ENCODE measurements at places on chromosomes 6 and 20. TPM values are rescaled to one million over a fixed set of nuclear protein-coding genes. Genes with fewer than 3 reads are reported as not detected.

CDH4 gene
- 0.22 TPM for polyA plus RNA-seq

OR12D3 gene
- not detected for polyA plus RNA-seq

TCF21 gene
- not detected for polyA plus RNA-seq

COL20A1 gene
- polyA plus RNA-seq = not detected

ENPP5 gene
- polyA plus RNA-seq = 9.4 TPM

SRXN1 gene
- 20.3 TPM for polyA plus RNA-seq

NKX2-4 gene
- not detected for polyA plus RNA-seq

PRR18 gene
- polyA plus RNA-seq = not detected

DNA sequence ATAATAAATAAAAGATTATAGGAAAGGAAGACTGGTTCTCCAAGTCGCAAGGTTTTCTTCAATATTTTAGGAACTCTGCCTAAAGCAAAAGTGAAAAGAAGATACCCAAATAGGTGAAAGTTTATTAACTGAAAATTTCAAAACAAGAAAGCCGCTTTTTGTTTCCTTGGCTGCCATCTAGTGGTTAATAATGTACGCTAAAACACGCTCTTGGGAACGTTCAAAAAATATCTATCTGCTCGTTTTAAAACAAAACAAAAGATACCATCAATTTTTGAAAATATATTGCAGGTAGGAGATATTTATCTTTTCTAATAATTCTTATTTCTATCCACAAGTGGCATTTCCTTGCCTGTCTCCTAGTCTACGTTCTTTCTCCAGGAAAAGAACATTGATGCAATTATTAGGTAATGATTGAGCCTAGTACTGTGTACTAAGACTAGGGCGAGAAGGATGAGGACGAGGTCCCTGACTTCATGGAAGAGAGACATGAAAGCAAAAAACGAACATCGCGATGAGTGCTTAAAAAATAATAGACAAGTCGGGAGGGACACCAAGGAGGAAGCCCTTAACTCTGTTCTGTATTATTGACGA is 97.2 kb downstream of the SPTLC3 start:
- no peak for DNase-seq

DNA sequence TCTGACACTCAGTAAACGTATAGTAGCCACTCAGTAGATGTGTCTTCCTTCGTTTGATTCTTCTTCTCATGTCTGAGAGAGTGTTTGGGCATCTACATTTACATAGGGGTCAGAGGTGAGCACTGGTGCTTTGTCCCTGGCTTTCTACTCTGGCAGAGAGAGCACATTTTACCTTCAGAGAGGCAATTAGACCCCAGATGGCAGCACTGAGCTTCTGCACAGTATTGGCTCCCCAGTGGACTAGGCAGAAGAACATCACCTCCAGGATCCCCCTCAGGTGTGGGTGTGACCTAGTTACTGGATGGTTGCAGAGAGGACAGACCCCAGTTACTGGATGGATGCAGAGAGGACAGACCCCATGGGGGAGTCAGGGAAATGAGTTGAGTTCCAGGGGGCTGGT is 327.2 kb downstream of the DHX35 start:
- DNase-seq = no peak

DNA sequence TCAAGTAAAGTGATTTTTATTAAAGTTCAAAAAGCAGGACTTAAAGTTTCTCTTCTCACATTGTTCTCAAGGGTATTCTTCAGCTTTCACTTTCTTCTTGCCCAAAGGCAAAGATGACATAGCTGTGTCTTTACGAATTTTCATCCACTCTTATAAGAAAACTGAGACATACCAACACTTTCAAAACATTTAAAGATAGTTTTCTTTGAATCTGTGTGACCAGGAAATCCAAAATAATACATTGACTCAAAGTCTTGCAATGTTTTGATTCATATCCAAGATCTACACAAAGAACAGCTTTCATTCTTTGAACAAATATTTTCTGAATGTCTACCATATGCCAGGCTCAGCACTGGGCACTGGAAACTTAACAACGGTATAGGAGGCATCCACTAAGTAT is 117.9 kb downstream of the SIM1 start:
- no peak for DNase-seq

DNA sequence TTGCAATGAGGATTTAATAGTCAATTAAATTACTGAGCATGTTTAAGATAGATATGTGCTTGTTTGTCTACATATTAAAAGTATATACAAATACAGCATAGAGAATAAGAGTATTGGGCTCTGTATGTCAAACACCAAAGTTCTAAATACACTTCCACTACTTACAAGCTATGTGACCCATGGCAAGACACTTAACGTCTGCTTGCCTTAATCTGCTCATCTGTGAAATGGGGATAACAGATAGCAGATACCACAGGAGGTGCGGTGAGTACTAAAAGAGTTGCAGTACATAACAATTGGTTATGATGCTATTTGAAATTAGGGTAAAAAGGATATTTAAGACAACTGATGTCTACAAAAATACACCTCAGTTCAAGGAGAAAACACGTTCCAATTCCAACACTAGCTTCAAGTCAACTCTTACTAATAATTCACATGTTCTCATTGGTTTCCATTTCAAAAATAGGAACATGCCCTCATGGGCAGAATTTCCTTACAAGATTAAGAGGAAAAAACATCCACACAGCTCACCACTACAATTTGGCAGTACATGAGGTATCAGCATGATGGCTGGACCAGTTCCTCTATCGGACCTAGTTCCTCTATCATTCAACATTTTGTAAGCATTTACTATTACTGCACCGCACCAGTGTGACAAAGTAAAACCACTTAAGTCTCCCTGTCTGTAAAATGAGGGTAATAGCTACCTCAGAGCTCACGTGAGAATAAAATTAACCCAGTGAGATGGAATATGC is 101.1 kb downstream of the SMLR1 start:
- DNase-seq = no peak

DNA sequence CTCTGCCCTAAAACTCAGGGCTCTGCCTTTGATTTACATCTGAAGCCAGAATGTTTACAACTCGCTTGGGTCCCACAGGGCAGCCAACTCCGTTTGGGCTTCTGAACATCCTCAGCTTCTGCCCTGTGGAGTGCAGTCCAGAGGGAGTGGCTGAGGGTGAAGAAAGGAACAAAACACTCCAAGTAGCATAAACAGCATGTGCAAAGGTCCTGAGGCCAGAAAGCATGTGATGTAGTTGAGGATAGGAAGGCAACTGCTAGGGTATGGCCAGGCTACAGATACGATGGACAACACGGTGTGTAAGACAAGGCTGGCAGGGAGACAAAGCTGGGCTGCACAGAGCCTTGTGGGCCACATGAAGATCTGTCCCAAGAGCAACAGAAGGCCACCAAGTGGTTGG is 12.5 kb downstream of the JAG1 start:
- no peak for DNase-seq

- DNase-seq = no peak
Measured at GRCh38 chr6:83169511-83169910, 23.6 kb downstream of the PGM3 start.

Measured in CD8-positive, alpha-beta memory T cell (primary cell).